CD8-positive, alpha-beta memory T cell (primary cell): ENCODE measurements at places on chromosomes 6 and 20. TPM values are rescaled to one million over a fixed set of nuclear protein-coding genes. Genes with fewer than 3 reads are reported as not detected.

GRCh38 chr6:88301888-88302768, 136.0 kb upstream of the CNR1 start:
- DNase-seq: no peak

DNA sequence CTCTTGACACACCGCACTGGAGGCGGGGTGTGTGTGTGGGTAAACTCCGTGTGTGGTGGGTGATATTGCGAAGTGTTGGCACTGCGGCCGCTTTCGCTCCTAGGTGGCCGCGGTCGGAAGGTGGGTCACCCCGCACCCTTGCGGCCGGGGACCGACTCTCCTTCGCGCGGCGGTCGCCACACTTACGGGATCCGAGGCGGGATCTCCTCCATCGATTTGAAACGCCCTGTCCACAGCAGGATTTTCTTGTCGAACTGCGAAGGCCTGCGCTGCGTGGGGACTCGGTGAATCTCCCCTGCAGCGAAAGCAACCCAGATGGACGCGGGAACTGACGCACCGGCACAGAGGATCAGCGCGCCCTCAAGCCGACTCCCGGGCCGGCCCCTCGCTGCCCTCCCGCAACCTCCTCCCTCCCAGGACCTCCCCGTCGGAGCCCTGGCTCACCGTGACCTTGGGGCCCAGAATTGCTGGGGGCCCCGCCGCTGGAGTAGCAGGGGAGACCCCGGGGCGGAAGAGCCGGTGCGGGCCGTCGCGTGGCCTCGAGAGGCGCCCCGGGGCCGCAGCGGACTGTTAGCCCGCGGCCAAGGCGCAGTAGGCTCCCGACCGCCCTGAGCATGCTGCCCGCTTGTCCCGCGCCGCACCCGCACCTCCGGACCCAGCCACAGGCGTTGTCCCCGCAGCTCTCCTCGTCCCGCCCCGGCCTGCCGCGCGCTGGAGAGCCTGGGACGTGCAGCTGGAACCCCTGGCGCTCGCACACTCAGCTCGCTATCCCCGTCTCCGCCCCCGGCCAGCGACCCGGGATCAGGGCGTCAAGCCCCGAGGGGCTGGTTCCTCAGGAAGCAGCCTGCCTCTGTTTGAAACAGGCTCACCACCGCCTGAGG, at the start of gene FAM162B:
Gene FAM162B (minus strand): TSS at position 759 of the 881 bp plus-strand sequence. CDS start 143 bp downstream, at position 616.
- no peak for DNase-seq

GRCh38 chr20:572727-573126, 29.1 kb upstream of the CSNK2A1 start:
- DNase-seq: no peak

DNA sequence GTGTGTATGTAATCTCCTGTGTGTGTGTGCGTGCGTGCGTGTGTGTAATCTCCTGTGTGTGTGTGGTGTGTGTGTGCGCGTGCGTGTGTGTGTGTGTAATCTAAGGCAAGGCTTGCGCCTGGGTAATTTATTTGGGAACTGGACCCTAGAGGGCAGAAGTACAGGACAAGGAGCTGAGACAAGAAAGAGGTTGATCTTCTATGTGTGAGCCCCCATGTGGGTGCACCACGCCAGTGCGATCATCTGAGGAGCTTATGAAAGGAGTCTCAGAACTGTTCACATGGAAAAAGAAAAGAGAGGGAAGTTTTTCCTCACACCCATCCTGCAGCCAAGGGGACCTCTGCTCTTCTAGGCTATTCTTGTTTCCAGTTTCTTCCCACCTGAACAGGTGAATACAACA, 220.1 kb upstream of the GGTLC1 start:
- no peak for DNase-seq

The PSORS1C2 gene
- total RNA-seq: not detected
